NCI-H510A treated with DMSO at 0.1 percent for 48 hours (cell line): ENCODE measurements at places on chromosomes 1 and 21.

DNA sequence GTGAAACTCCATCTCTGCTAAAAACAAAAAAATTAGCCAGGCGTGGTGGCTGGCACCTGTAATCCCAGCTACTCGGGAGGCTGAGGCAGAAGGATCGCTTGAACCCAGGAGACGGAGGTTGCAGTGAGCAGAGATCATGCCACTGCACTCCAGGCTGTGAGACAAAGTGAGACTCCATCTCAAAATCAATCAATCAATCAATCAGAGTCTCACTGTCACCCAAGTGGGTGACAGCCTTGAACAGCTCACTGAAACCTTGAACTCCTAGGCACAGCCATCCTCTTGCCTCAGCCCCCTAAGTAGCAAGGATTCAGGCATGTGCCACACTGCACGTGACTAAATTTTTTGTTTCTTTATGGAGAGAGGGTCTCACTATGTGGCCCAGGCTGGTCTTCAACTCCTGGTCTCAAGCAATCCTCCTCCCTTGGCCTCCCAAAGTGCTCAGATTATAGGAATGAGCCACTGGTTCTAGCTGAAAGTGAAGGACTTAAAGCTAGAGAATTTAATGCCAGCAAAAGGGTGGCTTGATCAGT is 44.4 kb downstream of the GNB1 start:
- DNase-seq = no peak

DNA sequence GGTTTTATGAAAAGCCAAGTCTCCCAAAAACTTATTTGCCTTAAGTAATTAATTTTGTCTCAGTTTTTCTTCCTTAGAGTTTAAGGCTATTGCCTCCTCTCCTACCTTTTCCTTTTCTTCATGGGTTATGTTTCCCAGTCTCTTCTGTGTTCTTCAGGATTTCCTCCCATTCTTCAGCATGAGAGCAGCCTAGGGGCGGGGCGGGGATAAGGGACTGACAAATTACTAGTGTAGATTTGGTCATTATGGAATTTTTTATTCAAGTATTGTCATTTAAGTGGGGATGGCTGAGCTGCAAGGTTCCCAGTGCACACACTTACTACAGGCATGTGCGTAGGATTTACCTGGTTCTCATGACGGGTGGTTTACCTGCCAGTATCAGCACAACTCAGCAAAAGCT is 35.2 kb upstream of the PIGV start:
- no peak for DNase-seq

DNA sequence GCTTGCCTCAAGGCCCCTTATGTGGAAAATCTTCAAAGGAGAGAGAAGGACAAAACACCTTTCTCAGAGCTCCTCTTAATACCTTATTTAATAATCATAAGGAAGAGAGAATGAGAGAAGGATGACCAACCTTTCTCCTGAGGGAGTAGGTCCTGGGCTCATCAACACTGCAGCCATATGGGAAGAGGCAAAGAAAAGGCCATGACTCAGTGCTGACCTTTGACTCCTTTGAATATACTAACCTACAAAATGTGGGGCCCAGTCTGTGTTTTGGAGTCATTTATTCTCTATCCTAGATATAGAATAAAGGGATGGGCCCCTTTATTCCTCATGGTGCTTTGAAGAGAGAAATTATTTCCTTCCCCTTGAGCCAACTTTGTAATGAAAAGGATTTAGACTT is 38.3 kb downstream of the CAMSAP2 start:
- no peak for DNase-seq

GRCh38 chr1:63971557-63971956 is 197.7 kb downstream of the ROR1 start:
- DNase-seq = no peak

DNA sequence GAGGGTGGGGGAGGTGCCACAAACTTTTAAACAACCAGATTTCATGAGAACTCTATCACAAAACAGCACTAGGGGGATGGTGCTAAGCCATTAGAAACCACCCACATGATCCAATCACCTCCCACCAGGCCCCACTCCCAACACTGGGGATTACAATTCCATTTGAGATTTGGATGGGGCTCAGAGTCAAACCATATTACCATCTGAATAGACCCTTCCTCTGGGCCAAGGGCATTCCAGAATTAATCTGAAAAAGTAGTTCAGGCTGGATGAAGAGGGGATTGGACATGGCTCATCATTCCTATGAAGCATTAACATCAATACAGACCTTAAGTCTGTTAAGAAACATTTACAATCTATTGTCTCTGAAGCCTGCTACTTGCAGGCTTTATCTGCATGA is 149.9 kb upstream of the DNAH14 start:
- DNase-seq = no peak

DNA sequence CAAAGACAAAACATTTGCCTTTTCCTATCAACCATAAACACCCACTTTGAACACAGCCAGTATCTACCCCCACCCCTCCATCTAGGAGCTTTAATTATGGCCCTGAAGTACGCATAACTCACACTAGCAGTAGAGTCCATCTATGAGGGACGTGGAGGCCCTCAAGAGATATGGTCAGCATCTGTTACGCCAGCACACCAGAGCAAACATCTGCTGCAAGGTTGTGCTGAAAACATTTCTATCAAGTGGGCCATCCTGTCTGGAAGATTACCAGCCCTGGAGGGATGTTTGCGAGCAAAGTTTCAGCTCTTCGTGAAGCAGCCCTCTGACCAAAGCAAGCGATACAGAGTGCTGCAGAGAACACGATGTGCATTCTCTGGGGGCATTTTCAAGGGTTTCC is 74.6 kb downstream of the SLC45A1 start:
- DNase-seq = peak; percentile 48

DNA sequence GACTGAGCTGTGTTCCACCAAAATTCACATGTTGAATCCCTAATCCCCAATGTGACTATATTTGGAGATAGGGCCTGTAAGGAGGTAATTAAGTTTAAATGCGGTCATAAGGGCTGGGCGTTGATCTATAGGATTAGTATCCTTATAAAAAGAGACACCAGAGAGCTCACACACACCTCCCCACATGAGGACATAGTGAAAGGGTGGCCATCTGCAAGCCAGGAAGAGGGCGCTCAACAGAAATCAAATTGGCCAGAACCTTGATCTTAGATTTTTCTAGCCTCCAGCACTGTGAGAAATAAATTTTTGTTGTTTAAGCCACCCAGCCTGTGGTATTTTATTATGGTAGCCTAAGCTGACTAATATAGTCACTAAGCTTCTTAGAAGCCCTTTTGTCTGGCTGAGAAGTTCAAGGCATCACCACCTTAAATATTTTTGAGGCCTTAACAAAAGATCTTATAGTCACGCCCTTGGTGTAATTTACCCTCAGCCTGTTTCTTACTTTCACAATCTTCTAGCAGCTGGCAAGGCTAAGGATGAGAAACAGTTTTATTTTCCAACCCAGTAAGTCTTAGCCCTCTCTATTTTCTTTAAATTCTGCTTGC is 28.8 kb downstream of the GORAB start:
- DNase-seq = no peak

DNA sequence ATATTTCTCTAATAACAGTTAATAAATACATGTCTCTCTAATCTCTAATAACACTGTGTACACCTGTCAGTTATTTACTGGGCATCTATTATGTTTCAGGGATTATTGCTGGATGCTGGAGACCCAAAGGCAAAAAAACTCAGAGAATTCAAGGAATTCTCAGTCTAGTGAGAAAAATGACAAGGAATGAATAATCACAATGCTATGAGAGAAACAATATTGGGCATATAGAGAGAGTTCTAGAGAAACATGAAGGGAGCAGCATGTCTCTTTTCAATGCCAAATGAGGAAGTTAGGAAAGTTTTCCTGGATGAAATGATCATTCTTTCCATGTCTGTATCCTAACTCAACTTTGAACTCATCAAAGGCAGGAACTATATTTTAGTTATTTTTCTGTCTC is 82.8 kb downstream of the TNFSF18 start:
- DNase-seq = no peak

DNA sequence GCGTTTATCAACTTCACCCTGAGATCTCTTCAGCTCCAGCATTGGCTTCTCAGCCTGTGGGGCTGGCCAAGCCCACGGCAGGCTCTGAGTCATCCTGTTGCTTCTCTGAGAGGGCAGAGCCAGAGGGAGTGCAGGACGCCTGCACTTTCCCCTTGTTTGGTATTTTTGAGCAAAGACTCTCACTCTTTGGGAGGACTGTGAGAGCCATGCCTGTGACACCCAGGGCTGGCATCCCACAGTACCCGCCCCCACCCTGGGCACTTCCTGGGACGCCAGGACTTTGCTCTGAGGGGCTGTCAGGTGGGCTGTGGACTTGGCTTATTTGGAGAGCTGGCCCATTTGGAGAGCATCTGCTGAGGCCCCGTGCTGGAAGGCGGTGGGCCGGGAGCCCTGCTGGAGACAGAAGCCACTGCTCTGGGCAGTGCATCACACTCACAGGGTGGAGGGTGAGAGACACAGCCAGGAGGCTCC is 37.4 kb downstream of the VANGL1 start:
- DNase-seq = no peak

- DNase-seq = no peak
Observed at GRCh38 chr1:78053498-78053897, 7.7 kb downstream of the GIPC2 start.

GRCh38 chr21:44630440-44630839 is 3.5 kb downstream of the KRTAP10-9 start:
- no peak for DNase-seq

DNA sequence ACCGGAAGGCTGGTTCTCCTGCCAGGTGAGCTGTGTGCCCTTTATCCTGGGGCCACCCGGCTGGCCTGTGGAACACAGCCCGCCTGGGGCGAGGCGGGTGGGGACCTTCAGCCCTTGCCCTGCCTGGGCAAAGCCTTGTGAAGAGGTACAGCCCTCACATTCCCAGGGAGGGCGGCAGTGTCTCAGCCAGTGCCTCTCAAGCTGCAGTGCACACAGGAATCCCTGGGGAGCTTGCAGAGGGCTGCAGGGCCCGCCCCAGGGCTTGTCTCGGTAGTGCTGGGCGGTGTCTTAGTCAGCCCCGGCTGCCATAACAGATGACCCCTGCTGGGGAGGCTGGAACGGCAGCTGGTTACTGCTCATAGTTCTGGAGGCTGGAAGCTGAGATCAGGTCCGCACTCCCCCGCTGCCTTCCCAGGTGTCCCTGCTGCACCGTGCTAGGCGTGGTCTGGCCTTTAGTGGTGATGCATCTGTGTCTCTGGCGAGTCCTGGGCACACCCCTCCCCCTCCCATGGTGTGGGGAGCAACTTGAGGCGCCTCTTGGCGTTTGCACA is 12.6 kb downstream of the DFFB start:
- DNase-seq = no peak
